ENCODE measurements at places on chromosomes 7 and 10.

GRCh38 chr7:76260171-76260703, 42.2 kb upstream of the HSPB1 start:
- no peak for DNase-seq

DNA sequence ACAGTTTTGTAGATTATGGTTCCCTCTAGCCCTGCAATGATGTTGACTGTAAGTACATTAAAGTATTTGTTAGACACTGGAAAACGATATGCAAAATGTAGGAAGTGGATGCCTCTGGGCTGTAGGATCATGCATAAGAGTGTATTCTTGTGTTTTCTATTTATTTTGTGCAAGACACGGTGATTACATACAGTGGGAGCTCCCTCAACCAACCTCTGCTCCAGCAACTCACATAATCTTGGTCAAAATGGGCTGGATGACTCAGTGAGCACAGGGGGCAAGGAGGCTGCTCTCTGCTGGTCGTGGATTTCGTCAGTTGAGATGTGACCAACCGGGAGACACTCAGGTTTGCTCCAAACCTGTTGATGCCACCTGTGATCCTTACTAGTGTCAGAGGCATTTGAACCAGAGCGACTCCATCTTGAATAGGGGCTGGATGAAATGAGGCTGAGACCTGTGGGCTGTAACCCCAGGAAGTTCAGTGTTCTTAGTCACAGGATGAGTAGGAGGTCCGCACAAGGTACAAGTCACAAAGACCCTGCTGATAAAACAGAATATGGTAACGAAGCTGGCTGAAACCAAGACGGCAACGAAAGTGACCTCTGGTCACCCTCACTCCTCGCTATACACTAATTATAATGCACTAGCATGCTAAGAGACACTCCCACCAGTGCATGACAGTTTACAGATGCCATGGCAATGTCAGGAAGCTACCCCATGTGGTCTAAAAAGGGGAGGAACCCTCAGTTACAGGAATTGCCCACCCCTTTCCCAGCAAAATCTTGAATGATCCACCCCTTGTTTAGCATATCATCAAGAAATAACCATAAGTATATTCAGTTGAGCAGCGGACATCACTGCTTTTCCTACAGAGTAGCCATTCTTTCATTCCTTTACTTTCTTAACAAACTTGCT, 56.4 kb upstream of the FAM20C start:
- DNase-seq = no peak

- DNase-seq = peak; percentile 50
These were observed 58.2 kb upstream of the ANTXRL start for GRCh38 chr10:46228563-46229071.

GRCh38 chr10:104318326-104318725, 19.9 kb downstream of the ITPRIP start:
- no peak for DNase-seq

DNA sequence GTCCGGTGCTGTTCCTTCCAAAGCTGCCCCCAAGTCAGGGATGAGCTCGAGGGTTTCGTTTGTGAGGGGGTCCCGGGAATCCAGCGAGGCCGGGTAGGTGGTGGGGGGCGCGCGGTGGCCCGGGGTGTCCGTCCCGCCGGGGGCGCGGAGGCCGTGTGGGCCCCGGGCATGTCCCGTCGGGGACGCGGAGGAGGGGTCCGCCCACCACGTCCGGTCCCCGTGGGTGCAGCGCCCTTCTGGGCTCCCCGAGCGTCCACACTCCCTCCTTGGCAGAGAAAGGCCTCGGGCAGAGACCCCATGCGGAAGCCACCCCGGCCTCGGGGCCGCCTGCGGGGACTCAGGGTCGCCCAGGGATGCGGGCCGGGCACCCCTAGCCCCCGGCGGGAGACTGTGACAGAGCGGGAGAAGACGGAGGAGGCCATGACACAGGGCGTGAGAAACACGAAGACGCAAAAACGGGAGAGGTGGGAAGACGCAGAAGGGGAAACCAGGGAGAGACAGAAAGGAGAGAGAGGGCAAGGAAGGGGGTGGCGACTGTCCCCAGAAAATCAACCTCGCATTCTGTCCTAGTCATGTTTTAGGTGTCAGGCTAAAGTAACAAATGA, 640 bp upstream of the ZNF425 start:
- DNase-seq = no peak

DNA sequence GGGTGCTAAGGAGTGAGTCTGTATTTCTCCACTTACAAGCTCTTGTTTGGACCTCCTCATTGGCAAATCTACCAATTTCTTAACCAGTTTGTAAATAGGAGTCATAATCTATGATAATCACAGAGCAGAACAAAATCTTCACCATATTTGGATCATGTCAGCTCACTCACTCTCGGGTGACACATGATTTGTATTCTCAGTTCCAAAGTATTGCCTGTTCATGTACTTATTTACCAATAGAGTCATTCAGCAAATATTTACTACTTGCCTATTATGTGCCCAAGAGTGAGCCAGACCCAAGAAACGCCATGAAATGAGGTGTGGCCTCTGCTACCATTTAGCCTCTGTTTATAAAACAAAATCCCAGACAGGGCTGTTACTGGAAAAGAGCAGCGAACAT, 114.8 kb downstream of the TSPAN12 start:
- no peak for DNase-seq

- no peak for DNase-seq
These were observed 66.9 kb downstream of the MYO3A start for GRCh38 chr10:26000971-26001370.

GRCh38 chr7:26365077-26365900, 73.6 kb downstream of the SNX10 start:
- peak; percentile 57 for DNase-seq

DNA sequence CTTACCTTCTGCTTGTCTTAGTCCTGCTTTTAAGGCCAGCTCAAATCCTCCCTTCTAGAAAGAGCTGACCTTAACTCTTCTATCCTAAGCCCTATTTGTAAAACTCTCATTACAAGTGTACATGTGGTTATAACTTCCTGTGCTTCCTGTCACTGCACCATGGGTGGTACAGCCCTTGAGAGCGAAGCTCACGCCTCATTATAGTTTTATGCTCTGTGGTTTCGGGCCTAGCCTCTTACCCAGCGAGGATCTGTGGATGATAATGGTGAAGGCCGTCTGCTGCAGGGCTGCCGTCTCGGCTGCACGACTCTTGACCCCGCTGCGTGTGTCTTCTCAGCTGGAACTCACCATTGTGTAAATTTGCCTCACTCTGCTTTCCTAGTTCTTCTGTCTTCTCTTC, 74.6 kb downstream of the CUL1 start:
- DNase-seq = no peak

DNA sequence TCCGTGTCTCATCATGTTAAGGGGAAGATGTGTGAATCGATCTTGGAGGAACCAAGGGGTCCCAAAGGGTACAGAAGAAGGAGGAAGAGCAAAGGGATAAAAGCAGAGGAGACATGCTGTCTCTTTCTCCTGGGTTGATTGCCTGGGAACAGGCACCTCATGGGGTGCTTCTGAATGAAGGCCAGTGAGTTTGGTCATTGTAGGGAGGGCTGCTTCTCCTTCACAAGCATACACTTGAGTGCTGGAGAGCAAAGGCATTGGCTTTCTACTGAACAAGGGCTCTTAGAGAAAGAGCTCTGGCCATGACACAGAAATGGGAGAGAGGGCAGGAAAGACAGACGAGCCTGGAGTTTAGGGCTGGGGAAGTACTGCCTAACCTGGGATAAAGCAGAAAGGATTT, 146.7 kb upstream of the NPY start:
- DNase-seq = no peak

GRCh38 chr10:14153570-14154055, 177.1 kb downstream of the FRMD4A start:
- no peak for DNase-seq

- DNase-seq = no peak
These were observed 62.4 kb downstream of the FAM13C start for GRCh38 chr10:59299933-59300332.

DNA sequence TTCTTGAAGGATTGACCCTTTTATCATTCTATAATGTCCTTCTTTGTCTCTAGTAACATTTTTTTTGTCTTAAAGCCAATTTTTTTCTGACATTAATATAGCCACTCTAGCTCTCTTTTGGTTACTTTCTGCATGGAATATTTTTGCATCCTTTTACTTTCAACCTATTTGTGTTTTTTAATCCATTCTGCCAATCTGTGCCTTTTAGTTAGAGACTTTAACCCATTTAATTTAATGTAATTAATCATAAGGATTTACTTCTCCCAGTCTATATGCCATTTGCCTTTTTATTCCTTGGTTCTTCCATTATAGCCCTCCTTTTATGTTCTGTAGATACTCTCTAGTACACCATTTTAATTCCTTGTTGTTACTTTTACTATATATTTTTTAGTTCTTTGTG, 32.7 kb upstream of the RABGEF1 start:
- no peak for DNase-seq

DNA sequence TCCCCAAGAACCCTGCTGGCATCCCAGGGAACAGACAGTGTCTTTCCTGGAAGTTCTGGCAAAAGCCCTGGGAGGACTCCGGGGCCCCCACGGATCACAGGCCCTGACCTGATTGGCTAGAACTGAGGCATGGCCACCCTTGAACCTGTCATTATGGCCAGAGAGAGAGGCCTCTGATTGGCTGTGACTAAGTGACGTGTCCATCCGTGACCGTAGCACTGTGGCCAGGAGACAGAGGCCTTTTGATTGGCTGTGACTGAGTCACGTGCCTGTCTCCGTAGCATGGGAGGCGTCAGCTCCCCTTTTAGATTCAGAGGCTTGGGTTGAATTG, 163.8 kb downstream of the RGS10 start:
- no peak for DNase-seq

DNA sequence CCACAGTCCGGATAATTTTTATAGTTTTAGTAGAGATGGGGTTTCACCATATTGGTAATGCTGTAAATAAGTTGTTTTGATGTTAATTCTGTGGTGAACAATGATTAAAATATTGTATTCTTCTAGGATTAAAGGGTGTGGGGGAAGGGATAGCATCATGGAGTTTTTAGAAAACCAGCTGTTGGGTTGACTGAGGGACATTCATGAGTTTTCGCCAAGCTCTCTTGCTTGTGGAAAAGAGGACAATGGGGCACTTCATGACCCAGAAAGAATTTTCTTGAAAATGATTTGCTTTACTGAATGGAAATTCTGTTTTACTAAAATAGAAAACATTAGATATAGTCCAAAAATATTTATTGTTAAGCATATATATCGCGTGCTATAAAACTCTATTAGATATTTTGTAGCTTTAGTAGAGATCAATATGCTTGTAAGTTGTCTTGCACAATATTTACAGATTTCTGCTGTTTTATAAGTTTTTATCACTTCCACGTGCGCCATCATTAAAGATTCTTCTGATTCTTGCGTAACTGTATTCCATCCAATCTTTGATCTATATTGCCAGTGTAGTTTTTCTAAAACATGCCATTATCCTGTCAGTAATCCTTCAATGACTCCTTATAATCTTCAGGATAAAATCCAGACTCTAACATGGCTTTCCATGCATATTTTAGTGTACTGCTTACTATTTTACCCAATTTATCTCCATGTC, 41.8 kb downstream of the LCOR start:
- DNase-seq = no peak

GRCh38 chr7:64744680-64745079, 49.5 kb upstream of the ZNF138 start:
- no peak for DNase-seq

- no peak for DNase-seq
These were observed 338.9 kb upstream of the MBL2 start for GRCh38 chr10:53111529-53111928.

DNA sequence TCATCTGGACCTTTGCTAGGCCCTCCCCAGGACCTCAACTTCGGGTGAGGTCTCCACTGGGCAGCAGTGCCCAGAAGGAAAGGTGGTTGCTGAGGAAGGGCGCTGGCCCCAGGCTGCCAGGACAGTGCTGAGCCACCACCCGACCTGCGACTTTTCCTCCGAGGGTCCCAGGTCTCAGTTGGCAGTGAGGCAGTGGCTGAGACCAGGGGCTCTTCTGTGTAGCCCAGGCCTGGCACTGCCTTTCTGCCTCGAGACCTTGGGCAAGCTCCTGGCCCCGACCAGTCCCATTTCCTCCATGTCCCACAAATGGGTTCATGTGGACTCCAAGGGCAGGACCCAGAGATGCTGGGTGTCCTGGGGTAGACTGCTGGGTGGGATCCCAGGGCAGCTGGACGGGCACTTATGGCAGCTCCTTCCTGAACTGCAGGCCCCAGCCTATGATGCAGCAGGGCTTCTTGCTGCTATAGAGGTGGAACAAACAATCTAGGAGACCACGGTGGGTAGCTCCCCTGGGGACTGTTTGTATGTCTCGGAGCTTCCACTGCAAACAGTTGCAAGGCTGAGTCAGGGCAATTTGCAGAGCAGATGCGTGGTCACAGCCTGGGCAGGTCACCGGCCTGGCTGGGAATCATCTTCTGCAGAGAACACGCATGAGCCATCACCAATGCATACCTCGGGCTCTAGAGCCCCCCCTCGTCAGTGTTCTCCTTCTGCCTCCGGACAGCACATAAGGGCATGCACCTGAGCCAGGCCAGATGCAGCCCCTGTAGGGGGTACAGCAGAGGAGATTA, 17.9 kb upstream of the LRRC18 start:
- no peak for DNase-seq

GRCh38 chr7:140661124-140661523, 11.6 kb upstream of the ADCK2 start:
- no peak for DNase-seq

DNA sequence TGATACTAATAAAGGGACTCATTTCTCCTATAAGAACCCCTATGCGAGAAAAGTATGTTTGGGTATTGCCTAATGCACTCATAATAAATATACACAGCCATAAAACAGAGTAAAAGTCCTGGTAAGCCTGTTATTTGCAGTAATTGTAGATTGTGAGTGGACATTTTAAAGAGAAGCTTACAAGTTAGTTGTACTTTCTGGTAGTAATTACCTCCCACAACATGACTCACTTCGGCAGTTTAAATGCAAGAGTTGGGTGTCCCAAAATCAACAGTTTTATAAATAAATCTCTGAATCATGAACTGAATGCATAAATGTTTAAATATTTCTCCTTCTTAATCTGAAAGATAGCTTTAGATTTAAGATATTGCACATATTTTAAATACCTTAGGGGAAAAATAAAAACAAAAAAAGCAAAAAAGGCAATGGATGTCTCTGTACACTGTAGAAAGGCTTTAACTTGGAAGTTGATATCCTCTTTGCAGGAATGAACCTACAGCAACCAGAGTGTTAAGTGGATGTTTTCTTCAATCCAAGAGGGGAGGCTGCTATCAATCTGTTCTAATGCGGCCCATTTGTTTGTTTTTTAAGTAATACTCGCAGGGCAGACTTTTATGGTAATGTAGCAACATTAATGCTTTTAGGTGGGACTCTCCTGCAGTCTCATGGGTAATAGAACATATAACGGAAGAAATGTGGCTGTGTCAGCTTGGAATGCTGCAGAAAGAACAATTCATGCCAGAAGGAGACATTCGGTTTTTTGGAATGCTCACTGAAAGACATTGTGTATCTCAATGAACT, 57.3 kb upstream of the ZEB1 start:
- DNase-seq = peak; percentile 81

GRCh38 chr10:47253651-47254375, 46.2 kb upstream of the GDF10 start:
- peak; percentile 3 for DNase-seq

GRCh38 chr7:24930856-24931255, 49.1 kb downstream of the OSBPL3 start:
- DNase-seq = no peak

GRCh38 chr7:15488401-15488800, 73.4 kb downstream of the AGMO start:
- DNase-seq = no peak

- DNase-seq = no peak
These were observed 50.5 kb downstream of the HECTD2 start for GRCh38 chr10:91460681-91461080.

- no peak for DNase-seq
These were observed 16.9 kb downstream of the PCGF6 start for GRCh38 chr10:103333934-103334520.
